Smooth muscle cell of the brain vasculature (primary cell): ENCODE measurements at places on chromosomes 2 and 18.

GRCh38 chr2:172667581-172668325 is 67.9 kb upstream of the RAPGEF4 start:
- no peak for DNase-seq

DNA sequence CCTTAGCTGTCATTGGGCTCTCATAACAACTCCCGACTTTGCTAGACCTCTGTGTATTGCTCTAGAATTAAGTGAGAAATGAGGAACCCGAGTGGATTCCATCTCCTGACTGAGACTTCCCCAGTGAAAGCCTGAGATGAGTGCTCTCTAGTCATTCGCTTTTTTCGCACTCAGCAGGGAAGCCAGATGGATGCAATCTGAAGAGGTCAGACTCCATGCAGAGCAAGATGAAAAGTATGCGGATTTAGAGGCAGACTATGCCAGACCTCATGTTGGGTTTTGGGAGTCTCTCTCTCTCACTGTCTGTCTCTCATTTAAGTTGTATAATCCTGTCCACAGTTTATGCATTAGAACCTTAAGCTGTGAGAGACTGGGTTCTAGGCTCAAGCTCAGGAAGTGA is 88.6 kb downstream of the SLC5A7 start:
- DNase-seq, result no peak

GRCh38 chr2:239535413-239536144 is 134.8 kb upstream of the HDAC4 start:
- no peak for DNase-seq

DNA sequence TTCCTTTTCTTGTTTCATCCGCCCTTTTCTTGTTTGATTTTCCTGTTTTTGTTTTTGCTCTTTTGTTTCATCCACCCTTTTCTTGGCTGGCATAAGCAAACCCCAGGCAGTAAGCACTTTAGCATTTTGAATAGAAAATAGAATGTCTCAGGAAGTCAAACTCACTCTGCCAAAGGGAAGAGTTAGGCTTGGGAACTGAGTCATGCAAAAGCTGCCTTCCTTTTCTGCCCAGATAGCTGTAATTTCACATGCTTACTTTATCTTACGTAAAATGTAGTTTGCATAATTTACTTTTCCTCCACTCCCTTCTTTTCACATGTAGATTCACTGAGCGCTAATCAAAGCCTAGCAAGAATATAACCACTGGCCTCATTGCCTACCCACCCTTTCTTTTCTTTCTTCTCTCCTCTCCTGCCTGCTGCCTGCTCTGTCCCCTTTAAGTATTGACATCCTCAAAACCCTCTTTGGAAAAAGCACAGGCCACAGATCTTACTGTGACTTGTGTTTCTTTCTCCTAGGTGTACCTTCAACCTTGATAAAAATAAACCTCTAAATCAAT is 48.4 kb downstream of the CNGA3 start:
- no peak for DNase-seq

DNA sequence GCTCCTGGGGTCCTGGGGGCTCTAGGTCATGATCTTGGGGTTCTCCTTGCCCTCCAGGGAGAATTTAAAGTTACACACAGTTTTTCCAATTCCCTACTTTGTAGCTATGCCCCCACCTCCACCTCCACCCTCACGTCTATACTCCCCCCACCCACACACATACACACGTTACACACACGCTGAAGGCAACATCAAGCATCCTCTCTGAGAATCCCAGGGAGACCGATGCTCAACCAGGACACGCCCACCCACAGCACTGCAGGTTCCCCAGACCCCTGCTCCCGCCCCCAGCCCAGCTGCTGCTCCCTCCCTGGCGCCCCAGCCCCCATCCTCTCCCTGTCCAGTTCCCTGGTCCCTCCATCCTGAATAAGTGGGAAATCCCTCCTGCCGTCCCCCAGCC is 6.4 kb upstream of the TNS1 start:
- DNase-seq, result no peak

DNA sequence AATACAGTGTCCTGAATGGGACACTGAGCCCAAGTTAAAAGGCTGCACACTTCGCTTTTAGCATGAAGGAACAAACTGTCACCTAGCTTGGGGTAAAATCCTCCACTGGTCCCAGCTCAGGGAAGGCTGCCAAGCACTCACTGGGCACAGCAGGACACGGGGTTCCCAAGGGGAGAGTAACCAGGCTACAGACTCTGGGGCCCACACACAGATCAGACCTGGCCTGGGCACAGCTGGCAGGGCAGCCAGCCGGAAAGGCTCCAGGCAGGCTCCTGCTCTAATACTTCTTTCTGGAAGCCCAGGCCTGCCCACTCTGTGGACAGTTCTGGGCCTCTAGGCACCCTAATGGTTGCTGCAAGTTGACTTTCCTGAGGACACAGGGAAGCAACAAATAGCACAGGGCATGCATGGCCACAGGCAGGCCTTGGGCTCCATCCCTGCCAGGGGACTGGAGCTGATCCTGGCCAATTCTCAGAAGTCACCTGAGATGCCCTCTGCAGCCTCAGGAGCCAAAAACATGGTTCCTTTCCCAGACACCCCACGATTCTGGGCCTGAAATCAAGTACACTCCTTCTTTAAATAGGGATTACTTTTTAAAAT is 18.7 kb upstream of the SULT1C3 start:
- no peak for DNase-seq

DNA sequence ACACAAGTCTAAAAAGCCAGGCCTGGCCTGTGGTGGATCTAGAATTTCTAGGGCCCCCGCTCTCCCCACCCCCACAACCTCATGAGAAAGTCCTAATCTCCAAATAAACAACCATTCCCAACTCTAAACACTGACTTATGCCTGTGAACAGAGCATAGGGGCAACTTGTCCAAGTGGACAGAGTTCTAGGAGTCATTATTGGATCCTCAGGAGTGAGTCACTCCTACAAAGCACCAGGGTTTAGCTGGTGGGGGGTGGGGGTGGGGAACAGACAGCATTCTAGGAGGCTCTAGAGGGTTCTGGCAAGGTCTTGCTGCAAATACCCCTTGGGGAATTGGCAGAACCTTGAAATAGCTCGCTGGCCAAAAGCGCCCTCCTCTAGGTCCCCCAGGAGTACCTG is 83.3 kb downstream of the ZCCHC2 start:
- DNase-seq, result no peak

GRCh38 chr2:172624996-172625395 is 69.1 kb downstream of the PDK1 start:
- no peak for DNase-seq

- no peak for DNase-seq
Measured at GRCh38 chr2:151976945-151977353, 121.9 kb downstream of the CACNB4 start.

- DNase-seq, result no peak
Measured at GRCh38 chr2:238493411-238493810, 66.7 kb downstream of the ASB1 start.

- DNase-seq, result no peak
Measured at GRCh38 chr2:163043201-163043600, 204.6 kb upstream of the KCNH7 start.

GRCh38 chr2:217168496-217168895 is 308.6 kb upstream of the TNP1 start:
- no peak for DNase-seq

- DNase-seq, result no peak
Measured at GRCh38 chr2:205477016-205477705, 205.1 kb upstream of the NRP2 start.

DNA sequence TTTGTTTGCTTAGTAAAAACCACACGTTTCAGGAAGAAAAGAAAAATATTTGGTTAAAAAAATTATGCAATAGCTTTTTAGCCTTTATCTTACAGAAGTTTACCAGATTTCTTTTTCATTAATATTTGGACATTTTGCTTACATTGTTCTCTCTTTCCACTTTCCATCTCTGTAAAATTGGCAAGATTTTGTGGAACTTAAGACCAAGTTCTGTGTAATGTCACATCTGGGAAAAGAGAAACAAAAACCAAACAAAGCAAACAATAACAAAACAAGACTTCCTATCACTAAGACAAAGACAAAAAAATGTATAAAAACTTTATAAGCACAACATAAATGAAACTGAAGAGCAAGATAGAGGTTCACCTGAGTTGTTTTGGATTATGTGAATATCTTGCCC is 1392.1 kb upstream of the CELF4 start:
- no peak for DNase-seq

DNA sequence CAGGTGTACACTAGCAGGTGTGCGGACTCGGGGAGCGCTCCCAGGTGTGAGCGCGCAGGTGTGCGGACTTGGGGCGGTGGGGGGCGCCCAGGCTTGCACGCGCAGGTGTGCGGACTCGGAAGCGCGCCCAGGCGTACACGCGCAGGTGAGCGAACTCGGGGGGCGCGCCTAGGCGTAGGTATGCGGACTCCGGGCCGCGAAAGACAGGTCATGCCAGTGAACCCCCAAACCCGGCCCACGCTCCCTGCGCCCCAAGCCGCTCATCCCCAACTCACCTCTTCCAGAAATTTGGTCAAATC is 342 bp downstream of the CYB5A start:
- DNase-seq, result no peak

- no peak for DNase-seq
Measured at GRCh38 chr2:30866974-30867373, 59.7 kb upstream of the CAPN13 start.

DNA sequence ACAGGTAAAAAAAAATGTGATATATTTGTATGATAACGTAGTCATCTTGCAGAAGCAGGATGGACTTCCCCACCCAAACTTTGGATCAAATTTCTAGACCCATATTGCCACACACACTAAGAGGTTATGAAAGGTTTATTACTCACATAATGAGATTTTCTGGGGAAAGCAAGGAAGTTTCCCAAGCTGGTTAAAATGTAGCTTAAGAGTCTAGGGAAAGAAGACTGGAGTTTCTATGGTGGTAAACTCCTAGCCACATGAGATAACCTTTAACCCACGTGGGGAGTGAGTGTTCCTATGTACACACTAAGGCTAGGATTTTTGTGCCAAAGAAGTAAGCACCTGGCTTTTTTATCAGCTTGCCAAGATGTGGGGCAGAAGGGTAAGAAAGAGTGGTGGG is 335.7 kb upstream of the UBE2E3 start:
- DNase-seq, result no peak

DNA sequence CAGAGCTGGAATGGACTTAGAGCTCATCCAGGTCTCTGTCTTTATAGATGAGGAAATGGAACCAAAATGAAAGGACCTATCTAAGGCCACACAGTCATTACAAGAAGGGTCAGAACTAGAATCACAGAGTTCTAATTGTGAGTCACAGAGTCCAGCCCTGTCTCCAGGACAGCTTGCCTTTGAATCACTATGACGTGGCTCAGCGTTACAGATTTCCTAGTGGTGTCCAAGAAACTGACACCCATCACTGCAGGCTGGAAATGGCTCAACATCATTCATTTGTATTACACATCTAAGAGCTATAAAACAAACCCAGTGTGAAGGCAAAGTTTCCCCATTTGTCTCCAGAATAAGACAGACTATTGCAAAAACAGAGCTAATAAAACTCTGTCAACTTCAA is 164.3 kb upstream of the SIX2 start:
- no peak for DNase-seq
